Ammon's horn (tissue), 1 donor: ENCODE measurements at places on chromosomes 1 and 21.

DNA sequence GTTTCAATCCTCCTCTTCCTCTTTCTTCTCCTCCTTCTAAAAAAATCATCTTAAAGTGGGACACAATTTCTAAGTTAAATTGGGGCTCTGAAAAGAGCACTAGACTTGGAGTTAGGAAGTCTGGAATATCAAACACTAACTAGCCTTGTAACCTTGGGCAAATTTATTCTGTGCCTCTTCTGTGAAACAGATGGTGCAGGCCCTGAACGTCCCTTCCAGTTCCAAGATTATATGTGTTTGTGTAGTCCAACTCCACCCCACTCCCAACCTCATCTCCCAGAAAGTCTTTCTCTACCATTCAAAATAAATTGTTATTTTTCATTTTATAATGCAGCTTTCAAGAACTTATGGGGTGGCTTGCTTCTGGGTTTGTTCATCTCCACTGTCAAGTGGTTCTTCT is 630.0 kb downstream of the LMO4 start:
- no peak for DNase-seq

DNA sequence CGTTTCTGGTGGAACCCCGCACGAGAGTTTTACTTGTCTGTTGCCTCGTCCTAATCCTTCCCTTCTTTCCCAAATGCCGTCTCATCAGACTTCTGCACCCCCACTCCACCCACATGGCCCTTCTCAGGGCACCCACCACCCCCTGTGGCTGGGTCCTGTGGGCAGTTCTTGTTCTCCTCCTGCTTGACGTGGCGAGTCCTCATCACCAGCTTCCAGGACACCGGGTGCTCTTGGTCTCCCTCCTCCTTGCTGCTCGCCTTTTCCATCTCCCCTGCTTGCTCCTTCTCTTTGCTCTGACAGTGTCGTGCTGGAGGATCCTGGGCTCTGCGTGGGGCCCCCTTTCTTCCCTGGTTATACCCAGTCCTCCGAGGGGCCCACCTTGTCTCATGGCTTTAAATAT is 51.8 kb downstream of the B3GALT5 start:
- DNase-seq: no peak

GRCh38 chr1:38138498-38139233 is 92.1 kb upstream of the POU3F1 start:
- DNase-seq: peak; percentile 77

GRCh38 chr21:44317241-44317782 is 17.5 kb downstream of the PFKL start:
- peak; percentile 66 for DNase-seq

DNA sequence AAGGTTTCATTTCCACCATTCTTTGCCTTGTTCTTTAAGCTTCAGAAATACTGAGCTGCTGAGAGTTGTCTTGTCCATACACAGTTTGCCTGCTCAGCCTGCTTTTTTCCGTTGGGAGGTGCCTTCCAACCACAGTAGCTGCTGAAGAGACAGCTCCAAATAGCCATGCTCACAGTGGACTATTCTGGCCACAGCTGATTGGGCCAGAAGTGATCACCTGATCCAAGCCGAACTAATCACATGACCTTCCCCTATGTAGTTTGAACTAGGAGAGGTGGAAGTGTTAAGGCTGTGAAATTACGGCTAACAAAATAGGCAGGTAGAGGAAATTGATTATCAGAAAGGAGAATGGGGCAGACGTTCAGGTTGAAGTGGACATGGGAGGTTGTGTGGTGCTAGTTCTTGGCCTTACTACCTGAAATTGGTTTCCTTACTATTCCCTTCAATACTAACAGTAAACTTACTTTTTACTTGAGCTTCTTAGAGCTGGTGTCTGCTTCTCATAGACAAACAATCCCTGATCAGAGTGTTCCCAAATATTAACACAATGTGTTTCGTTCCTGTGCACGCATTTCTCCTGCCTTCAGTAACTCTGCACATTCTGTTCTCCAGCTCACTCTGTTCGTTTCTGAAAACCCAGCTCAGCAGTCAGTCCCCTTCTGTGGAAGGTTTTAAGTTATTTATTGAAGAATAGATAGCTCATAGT is 136.1 kb downstream of the RWDD3 start:
- no peak for DNase-seq

DNA sequence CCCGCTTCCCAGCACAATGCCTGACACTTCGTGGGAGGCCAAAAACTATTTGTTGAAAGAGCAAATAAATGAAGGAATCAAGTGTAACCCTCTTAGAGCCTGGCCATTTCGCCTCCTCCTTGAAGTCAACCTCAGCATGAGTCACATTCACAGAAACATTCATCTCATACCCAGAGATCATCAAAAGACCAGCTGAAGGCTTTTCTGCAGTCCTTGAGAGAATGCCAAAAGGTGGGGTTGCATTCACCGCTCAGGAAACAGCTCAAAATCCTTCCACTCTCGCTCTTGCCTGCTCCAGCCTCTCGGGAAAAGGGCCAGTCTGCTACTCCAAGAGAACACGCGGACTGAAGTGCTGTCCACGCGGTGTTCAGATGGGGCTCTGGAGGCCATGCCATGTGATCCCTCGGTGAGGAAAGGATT is 90.0 kb downstream of the VWA5B1 start:
- peak; percentile 79 for DNase-seq

GRCh38 chr1:55060133-55060999 is 21.0 kb downstream of the PCSK9 start:
- no peak for DNase-seq

DNA sequence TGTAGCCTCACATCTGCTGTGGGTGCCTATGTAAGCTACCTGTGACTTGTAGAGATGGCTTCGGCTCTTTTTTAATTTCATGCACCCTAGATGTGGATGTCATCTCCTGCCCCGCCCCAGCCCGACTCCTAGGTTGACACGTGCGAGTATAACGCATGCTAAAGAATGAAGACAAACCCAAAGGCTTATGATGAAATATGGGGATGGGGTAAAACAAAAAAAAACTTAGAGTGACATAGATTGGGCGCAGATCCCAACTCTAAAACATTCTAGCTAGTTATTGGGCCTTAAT is 613 bp upstream of the ERO1B start:
- DNase-seq: no peak

GRCh38 chr1:39819091-39819812 is 30.6 kb upstream of the BMP8B start:
- DNase-seq: no peak

GRCh38 chr1:2255420-2256369 is 27.6 kb downstream of the SKI start:
- no peak for DNase-seq

GRCh38 chr21:41316200-41317062 is at the start of gene FAM3B:
Gene FAM3B, plus strand, starts transcription at chr21:41316801. Its CDS starts 79 bp downstream, at chr21:41316880.
- no peak for DNase-seq

DNA sequence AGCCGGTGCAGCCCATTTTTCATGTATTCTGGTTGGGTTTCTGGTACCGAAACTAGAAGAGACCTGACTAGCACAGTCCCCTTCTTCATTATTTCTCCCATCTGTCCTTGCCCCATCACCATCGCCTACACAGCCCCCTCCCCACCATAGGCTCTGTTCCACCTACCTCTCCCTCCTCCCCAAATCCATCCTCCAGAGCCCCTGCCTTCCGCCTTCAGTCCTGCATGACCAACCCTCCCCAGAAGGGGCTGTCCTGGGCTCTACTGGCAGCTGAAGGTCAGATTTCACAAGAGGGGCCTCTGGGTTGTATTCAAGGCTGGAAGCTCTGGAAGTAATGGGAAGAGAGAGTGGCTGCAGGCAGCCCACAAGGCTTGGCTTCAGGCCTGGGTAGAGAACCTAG is 55.2 kb downstream of the SDC3 start:
- no peak for DNase-seq

- no peak for DNase-seq
These were observed 5.0 kb downstream of the DENND1B start for GRCh38 chr1:197770243-197770642.

GRCh38 chr1:191427593-191427992 is 730.7 kb upstream of the RGS18 start:
- DNase-seq: no peak

- no peak for DNase-seq
These were observed 960.0 kb downstream of the PLA2G4A start for GRCh38 chr1:187788718-187789117.

GRCh38 chr1:13867603-13868002 is 167.6 kb downstream of the PRDM2 start:
- DNase-seq: no peak

DNA sequence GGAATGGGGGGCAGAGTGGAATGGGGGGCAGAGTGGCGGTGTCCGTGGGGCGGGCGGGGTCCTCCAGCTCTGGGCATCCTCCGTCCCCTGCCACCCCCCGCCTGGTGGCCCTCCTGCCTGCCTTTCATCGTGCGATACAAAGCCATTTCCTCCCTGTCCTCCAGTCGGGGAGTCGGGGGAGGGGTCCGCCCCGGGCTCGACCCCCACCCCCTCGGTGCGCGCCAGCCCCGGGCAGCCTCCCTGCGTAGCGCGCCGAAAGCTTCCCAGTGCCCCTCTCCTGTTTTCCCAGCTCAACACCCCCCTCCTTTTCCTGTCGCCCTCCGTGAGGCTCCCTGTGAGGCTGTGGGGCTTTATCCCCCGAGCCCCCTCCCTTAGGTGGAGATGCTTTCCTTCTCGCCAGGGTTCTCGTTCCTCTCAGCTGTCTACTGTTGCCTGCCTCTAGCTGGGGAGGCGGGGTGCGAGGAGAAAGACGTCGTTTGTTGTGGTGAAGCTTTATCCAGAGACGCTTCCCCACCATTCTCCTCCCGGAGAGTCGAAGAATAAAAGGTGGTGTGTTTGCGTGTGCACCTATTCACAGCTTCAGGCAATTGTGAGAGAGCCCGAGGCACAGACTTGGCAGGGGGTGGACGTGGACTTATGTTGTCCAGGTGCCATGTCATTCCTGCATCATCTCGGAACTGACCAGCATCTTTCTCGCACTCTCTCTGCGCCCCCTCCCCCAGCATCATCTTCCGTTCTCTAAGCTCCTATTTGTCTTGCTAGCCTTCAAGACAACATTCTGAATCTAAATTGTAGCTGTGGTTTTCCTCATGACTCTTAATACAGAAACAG is 848 bp downstream of the DNM3 start:
- peak; percentile 73 for DNase-seq

DNA sequence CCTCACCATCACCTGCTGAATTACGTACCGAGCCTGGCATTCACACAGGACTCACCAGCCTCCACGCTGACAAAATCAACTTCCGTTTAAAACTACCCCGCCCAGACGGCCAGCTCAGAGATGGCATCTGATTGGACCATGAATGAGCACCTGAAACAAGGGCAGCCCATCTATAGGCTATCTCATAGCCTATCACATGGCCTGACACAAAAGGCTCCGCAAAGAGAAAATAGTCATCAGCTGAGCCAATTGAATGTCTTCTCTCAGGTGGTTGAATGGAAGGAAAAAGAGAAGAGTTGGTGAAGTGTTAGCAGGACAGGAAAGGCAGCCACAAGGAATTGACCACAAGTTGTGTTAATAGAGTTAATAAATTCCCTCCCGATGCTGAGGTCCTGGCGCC is 50.6 kb upstream of the ZC3H12A start:
- no peak for DNase-seq

- peak; percentile 62 for DNase-seq
These were observed 6.5 kb upstream of the ATP1A2 start for GRCh38 chr1:160108888-160109662.

GRCh38 chr1:214445831-214446614 is 105.4 kb downstream of the PTPN14 start:
- DNase-seq: no peak
